Head of caudate nucleus (tissue), 42 donors: ENCODE measurements at places on chromosomes 4 and X.

GRCh38 chr4:11223311-11223710 is 205.4 kb downstream of the HS3ST1 start:
- no peak for DNase-seq

DNA sequence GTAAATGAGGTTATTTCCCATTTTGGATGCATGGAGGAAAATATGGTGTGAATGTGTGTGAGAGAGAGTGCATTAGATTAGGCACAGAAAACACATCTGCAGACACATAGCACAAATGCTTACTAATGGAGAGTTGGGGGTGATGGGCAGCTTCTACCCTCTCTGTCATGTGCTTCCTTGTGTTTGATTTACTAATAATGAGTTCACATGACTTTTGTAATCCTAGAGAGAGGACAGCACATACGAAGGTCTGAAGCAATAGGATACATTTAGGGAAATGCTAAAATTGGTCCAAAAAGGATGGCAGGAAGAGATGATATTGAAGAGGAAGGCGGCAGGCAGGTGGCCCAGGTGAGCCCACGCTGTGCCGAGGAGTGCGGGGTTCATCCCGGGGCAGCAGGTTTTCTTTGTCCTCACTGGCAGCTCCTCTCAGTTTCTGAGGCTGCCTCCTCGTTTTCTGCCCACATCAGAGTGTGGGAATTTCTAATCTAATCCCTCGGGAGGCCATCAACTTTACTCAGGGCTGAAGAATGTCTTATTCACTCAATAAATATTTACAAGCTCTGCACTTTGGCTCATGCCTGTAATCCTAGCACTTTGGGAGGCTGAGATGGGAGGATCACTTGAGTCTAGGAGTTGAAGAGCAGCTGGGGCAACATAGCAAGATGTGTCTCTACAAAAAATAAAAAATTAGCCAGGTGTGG is 15.9 kb upstream of the MAP9 start:
- DNase-seq, result no peak

GRCh38 chr4:54011201-54011600 is 53.2 kb downstream of the CHIC2 start:
- DNase-seq, result no peak

GRCh38 chr4:138305050-138305449 is 62.9 kb upstream of the SLC7A11 start:
- no peak for DNase-seq

DNA sequence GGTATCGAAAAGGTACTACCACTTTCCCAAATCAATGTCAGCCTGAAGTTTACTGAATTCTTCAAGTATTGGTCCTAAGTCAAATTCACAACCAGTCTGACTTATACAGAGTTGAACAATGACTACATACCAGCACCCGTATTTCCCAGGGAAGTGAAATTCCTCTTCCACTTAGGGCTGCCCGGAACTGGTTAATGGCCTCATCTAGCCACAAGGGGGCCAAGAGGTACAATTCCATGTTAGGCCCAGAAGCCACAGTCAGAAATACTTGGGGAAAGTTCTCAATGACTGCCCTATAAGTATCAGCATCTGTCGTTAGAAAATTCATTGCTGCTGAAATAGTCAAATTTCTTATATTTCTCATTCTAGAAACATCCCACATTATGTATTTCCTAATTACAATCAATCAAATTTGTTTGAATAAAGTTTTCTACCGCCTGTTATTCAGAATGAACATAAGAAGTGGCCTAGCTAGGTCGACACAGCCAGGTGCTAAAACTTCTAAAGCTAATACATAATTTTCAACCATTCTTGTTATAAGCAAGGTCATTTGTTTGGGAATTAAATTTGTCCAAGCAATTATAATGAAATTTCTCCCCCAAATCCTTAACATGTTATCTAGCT is 5.6 kb upstream of the PCDH7 start:
- DNase-seq, result peak; percentile 53

- DNase-seq, result no peak
Measured at GRCh38 chr4:14767142-14767541, 235.1 kb upstream of the CPEB2 start.

DNA sequence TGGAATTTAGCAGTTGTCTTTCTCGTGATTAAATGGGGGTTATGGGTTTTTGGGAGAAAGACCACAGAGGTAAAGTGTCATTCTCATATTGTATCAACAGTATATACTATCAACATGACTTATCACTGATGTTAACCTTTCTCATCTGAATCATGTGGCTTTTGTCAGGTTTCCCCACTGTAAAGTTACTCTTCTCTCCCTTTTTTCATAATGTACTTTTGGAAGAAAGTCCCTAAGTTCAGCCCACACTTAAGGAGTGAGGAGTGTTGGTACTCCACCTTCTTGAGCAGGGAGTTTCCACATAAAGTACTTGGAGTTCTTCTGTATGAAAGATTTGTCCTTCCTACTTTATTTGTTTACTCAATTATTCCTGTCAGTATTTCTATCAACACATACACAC is 169.9 kb downstream of the ZNF330 start:
- DNase-seq, result no peak

DNA sequence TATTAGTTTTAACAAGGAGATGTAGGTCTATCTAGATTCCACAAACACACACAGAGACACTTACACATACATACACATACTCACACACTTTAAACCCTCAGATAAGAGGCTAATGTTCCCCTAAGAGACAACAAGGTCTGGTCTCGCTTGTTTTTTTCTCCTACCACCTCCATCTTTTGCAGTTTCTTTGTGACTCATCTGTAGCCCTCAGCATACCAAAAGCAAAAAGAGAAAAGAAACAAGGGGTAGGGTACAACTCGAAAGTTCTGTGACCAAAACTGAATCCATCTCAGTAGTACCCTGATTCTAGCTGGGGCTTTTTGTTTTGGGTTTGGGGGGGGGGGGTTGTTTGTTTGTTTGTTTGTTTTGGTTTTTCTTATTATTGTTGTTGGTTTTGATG is 12.2 kb upstream of the EXOSC9 start:
- DNase-seq, result no peak

DNA sequence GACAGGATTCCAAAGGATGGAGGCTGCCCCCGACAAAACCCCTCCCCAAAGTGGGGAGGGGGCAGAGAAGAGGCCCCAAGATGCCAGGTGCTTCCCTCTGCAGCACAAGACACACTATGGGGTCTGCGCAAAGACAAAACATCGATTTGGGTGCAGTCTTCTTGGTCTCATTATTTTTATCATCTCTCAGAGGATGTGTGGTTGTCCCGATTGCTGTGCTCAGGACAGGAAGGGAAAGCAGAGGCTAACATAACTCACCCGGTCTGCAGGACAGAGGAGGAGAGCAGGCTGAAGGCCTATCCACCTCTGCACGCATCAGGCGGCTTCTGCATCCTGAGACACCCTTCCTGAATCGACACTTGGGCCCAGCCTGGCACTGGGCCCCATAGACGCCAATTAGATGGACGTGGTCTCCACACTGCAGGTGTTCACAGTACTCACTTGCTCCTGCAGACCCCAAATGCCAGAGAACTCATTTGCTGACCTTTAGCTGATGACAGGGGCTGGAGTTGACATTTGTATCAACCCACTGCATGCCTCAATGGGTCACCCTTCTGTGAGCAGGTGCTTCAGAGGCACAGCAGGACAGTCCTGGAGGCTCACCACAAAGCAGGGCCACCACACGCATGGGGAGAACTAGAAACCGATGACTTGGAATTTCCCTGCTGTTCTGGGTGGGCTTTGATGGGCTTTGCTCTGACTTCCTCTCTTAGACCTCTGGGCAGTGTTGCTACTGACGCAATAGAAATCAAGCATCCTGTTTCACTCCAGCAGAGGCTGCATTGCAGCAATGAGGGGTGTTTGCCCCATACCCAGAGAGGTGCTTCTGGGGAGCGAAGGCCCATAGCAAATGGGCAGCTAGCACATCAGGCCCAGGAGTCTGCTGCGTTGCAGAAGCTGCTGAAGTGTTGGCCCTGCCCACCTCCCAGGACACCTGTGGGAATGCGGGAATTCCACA is 96.3 kb upstream of the ENPP6 start:
- no peak for DNase-seq

GRCh38 chr4:94244829-94245185 is 37.1 kb downstream of the SMARCAD1 start:
- no peak for DNase-seq

GRCh38 chr4:102599455-102599854 is 98.3 kb downstream of the NFKB1 start:
- DNase-seq, result no peak

DNA sequence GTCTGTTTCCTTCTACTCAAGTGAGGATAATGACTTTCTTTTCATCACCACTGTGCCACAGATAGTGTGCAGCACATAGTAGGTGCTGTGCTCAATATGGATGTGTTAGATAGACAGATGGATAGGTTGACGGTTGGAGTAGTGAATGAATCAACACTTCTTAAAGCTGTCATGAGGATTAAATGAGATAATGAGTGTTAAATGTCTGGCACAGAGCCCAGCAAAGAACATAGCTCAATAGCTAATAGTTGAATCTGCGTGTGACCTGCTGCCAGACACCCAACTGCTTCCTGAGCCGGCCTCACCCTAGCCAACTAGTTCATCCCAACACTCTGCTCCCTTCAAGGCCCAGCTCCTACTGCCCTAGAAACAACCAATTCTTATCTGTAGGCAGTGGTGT is 67.7 kb upstream of the PJA1 start:
- no peak for DNase-seq

GRCh38 chr4:38964942-38965775 is 67.0 kb downstream of the TMEM156 start:
- DNase-seq, result no peak

- DNase-seq, result no peak
Measured at GRCh38 chr4:1654216-1654955, 29.7 kb downstream of the FAM53A start.

DNA sequence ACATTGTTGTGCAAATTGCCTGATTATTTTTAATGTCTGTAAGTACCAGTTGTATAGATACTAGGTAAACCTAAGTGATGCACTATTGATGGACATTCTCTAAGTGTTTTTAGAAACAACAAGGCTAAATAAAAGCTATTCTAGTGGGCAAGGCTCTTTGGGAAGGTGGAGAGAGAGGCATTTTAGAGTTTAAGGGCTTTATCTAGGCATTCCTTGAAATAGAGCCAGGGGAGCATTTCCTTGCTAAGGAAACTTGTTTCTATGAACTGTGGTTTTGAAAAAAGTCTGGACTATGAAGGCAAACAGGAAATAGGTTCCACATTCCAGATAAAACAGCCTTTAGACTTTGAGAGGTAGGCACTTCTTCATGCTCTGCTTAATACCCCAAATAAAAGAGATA is 23.8 kb downstream of the BMX start:
- DNase-seq, result no peak

- DNase-seq, result no peak
Measured at GRCh38 chr4:14059006-14059405, 431.5 kb upstream of the BOD1L1 start.

DNA sequence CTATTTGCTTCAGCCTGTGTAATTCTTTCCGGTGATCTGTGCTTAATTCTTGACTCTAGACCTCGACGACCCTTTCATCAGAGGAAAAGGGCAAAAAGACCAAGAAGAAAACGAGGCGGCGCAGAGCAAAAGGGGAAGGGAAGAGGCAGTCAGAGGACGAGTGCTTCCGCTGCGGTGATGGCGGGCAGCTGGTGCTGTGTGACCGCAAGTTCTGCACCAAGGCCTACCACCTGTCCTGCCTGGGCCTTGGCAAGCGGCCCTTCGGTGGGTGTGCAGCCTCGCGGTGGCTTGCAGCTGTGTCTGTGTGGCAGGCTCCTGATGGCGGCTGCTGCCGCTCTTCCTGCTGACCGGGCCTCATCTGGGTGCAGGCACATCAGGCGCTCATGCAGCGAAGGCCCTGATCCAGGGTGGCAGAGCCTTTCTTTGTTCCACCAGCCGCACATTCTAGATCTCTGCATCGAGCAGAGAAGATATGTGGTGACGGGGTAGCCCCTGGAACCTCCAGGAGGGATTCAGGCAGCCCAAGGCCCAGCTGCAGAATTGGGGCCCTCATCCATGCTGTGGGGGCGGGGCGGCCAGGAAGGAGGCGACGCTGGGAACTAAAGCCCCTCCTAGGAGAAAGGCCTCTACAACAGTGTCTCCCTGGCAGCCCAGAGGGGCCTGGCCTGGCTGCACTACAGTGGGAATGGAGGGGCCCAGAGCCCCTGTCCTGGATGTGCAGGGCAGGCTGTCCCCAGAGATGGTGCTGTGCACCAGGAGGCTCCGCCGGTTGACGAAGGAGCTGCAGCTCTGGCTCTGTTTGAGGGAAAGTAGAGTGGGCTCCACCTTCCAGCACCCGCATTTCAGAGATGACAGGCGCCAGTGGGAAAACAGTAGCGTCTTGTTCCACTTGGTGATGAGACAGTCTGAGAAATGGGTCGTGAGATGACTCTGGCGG is 32.1 kb downstream of the NELFA start:
- DNase-seq, result no peak

- no peak for DNase-seq
Measured at GRCh38 chrX:40644821-40645358, 2.5 kb downstream of the CXorf38 start.

- DNase-seq, result no peak
Measured at GRCh38 chr4:90542216-90542615, 415.0 kb downstream of the CCSER1 start.

GRCh38 chrX:4560192-4560591 is 846.7 kb upstream of the PRKX start:
- no peak for DNase-seq

DNA sequence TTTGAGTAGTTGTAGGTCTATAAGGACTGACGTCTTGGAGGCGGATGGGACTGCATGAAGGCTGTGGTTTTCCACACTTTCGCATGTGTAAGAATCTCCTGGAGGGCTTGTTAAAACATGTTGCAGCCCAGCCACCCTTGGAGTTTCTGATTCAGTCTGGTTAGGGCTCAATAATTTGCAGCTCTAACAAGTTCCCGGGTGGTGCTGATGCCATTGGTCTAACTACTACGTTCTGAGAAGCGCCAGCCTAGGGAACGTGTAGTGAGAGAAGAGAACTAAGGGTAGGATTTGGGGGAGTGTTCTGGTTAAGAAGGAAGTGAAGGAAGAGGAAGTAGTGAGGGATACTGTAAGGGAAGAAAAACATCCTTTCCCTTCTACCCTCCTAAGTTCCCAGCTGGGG is 138.9 kb downstream of the LARP7 start:
- DNase-seq, result no peak

GRCh38 chr4:99946356-99947189 is at the start of gene DNAJB14:
Gene DNAJB14, minus strand, starts transcription at chr4:99946618. Its CDS starts 47 bp downstream, at chr4:99946571.
- peak; percentile 70 for DNase-seq

GRCh38 chr4:80803337-80803736 is 227.2 kb upstream of the BMP3 start:
- no peak for DNase-seq

- DNase-seq, result no peak
Measured at GRCh38 chr4:108313546-108314339, 145.0 kb upstream of the LEF1 start.

DNA sequence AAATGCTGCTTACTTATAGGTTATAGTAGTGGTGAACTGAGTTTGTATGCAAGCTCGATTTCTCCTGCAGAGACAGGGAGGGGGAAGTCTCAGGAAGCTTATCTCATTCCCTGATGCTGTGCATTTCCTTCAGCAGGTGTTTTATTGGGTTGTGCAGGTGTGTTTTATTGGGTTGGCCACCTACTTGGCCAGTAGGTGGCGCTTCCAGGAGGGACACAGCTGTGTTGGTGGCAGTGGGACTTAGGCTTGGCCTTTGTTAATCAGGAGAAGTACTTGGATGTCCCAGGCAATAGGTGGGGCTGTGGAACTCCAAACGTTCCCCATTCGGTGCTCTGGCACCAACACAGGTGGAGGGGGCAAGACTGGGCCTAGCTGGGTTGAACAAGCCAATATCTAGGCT is 196.0 kb upstream of the DCAF8L1 start:
- no peak for DNase-seq
